OCI-LY7 (cell line): ENCODE measurements at places on chromosomes 3 and 15.
A peak's percentile ranks its signal among the peaks of the same experiment; 100 is the strongest.

GRCh38 chr15:39698444-39699390, 83.9 kb downstream of the FSIP1 start:
- DNase-seq = no peak

GRCh38 chr15:83559310-83559966, 94.5 kb upstream of the ADAMTSL3 start:
- peak; percentile 58 for DNase-seq

DNA sequence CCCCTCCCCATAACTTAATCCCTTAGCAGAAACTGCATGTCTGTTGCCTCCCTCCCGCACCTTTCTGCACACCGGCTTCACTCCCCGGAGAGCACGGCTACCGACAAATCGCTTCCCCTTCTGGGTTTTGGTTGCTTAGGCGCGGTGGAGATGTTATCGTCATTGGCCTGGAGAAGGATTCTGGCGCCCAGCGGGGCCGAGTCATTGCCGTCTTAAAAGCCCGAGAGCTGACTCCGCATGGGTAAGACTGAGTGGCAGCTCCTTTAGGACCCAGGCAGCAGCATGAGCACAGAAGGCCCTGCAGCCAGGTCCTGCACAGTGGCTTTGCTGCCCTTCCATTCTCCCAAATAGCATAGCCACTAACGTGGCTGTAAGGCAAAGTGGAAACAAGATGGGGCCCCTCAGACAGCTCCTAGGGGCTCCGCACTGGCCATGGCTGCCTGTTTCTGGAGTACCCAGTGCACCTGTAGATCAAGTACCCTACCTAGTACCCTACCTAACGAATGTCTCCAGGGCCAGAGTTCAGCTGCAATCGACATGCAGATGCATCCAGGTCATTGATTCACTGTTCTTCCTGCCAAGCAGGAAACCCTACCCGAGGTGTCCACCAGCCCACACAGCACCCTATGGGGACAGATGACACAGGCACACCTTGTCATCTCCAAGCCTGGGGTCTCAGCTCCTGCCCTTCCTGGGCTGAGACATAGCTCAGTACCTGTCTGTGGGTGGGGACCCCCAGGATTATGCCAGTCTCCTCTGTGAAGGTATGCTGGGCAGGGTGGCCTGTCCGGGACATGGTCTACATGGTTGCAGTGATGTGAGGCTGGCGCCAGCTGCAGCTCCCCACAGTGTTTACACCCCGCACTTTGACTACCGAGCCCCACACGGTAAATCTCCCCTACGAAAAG, 147.6 kb downstream of the LRRK1 start:
- no peak for DNase-seq

DNA sequence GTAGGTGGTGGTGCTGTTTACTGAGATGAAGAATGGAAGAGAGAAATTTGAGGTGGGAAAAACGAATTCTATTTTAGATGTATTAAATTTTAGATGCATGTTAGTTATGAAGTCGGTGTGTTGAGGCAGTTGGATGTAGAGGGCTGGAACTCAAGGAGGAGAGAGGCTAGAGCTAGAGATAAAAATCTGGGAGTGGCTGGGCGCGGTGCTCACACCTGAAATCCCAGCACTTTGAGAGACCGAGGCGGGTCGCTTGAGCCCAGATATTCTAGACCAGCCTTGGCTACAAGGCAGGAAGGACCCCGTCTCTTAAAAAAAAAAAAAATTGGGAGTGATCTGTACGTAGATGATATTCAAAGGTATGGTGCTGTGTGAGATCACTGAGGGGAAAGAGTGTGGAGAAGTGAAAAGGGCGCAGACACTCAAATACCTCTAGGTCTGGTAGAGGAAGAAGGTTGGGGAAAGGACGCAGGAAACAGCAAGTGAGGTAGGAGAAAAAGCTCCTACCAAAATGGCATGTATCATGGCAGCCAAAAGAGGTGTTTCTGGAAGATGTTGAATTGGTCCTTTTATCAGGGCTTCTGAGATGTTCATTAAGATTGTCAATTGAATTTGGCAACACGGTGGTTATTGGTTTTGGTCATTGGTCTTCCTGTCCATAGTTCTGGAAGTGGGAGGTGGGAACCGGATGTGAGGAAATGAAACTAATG, 1.8 kb downstream of the YEATS2 start:
- DNase-seq = peak; percentile 42

- no peak for DNase-seq
These were observed 25.5 kb upstream of the HHATL start for GRCh38 chr3:42728056-42728455.

- no peak for DNase-seq
These were observed 78.9 kb downstream of the CDIN1 start for GRCh38 chr15:36658312-36658711.

GRCh38 chr3:12180218-12180617, 21.5 kb upstream of the TIMP4 start:
- DNase-seq = no peak

DNA sequence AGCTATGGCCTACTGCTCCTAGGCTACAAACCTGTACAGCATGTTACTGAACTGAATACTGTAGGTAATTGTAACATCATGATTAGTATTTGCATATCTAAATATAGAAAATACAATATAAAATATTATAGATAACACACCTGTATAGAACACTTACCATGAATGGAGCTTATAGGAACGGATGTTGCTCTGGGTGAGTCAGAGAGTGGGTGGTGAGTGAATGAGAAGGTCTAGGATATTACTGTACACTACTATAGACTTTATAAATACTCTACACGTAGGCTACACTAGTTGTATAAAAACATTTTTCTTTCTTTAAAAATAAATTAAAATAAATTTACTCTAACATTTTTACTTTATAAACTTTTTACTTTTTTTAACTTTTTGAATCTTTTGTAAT, 224.0 kb upstream of the CBLB start:
- DNase-seq = no peak

DNA sequence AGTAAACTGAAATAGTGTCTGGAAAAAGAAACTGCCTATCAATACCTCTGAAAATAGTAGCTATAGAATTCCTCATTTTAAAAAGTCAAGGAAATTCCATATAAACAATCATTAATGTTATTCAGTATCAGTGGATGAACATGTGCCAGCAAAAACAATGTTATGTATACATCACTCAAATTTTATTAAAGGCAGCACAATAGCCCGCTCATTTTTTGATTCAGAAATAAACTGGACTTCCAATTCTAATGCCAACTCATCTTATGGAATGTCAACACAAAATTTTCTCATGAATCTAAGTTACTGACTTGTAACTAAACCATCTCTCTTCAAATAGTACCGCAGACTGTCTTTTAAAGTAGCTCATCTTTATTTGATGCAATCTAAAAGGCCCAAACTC, 19.0 kb downstream of the THBS1 start:
- DNase-seq = no peak

- DNase-seq = no peak
These were observed 158.3 kb downstream of the PDCD6IP start for GRCh38 chr3:33956776-33957175.

DNA sequence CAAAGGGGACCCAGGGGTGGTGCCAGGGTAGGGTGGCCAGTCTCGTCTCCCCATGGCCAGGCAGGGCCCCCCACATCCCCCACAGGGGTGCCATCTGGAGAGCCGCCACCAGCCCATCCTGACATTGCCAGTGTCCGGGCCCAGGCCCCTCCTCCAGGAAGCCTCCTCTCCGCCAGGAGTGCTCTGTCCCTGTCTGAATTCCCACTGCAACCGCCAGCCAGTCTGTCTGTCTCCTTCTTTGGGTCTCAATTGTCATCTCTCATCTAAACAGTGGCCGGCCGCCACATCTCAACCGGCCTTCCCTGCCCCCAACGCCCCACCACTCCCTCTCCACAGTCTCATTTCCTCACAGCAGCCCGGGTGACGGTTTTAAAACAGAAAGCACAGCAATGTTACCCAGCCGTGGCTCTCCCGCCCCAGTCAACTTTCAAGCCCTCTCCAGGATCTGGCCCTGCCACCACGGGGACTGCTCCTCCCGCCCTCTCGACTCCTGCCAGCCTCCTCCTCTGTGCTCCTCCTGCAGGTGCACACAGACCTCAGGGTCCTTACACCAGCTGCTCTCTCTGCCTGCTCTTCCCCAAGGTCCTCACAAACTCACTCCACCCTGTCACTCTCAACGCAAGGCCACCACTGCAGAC, 57.0 kb downstream of the IQSEC1 start:
- peak; percentile 92 for DNase-seq

GRCh38 chr3:170865209-170866094, 4.5 kb downstream of the RPL22L1 start:
- DNase-seq = no peak

- no peak for DNase-seq
These were observed 4.5 kb downstream of the IL17RB start for GRCh38 chr3:53850895-53851294.

- DNase-seq = no peak
These were observed 2.6 kb upstream of the CDV3 start for GRCh38 chr3:133570937-133571320.

GRCh38 chr3:194395212-194395611, 3.9 kb downstream of the GP5 start:
- DNase-seq = no peak

DNA sequence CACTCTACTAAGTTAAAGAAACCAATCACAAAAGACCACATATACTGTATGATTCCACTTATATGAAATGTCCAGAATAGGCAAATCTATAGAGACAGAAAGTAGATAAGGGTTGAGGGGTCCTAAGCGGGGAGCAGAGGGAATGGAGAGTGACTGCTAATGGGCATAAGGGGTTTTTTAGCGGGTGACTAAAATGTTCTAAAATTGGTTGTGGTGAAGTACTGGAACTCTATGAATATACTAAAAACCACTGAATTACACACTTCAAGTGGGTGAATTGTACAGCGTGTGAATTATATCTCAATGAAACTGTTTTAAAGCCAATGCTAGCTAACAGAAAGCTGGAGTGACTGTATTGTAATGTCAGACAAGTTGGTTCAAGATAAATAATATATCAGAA, 33.3 kb downstream of the KPNA1 start:
- no peak for DNase-seq

GRCh38 chr3:94099311-94099710, 36.5 kb downstream of the NSUN3 start:
- DNase-seq = no peak

DNA sequence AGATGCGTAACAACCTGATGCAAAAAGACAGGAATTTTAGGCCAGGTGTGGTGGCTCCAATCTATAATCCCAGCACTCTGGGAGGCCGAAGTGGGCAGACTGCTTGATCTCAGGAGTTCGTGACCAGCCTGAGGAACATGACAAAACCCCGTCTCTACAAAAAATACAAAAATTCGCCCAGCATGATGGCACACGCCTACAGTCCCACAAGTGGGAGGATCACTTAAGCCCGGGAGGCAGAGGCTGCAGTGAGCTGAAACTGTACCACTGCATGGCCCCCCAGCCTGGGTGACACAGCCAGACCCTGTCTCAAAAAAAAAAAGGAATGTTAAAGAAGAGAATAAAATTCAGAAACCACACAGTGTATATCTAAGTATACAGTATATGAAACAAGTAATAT, 40.7 kb downstream of the PTPN9 start:
- no peak for DNase-seq

GRCh38 chr3:88219138-88219792, 69.5 kb downstream of the C3orf38 start:
- peak; percentile 81 for DNase-seq

GRCh38 chr3:189386739-189387138, 215.0 kb downstream of the TPRG1 start:
- no peak for DNase-seq

- DNase-seq = no peak
These were observed 81.7 kb upstream of the MYZAP start for GRCh38 chr15:57509965-57510364.

DNA sequence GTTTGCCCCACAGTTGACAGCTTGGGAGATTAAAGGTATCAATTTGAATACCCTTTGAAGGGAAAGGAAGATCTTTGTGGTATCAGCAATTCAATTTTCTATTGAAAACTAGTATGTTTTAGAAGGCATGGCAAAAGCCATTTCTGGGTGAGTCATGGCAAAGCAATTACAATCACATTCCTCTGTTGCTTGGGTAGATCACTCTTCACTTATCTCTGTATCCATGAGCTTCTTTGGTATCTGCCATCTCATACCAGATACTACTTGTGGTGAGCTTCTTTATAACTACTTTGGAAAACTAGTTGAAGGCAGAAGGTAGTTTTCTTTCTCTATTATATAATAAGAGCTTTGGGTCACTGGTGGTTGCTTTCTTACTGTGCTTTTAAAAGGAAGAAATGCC, 28.3 kb upstream of the LSAMP start:
- DNase-seq = no peak

GRCh38 chr15:68635141-68635540, 56.3 kb downstream of the CORO2B start:
- DNase-seq = peak; percentile 88

GRCh38 chr3:105323274-105323599, 43.5 kb upstream of the ALCAM start:
- DNase-seq = no peak

DNA sequence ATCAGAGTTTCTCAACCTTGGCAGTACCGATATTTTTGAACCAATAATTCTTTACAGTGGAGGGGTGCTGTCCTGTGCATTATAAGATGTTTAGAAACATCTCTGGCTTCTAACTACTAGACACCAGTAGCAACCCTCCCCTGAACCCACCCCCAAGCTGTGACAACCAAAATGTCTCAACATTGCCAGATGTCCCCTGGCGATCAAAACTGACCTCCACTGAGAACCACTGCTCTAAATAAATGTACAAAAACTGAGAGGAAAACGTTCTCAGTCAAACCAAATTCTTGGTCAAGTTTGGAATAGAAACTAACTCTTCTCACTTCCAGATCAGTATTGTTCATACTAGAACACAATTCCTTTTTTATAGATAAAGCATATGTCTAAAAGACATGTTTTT, 58.5 kb downstream of the GPR160 start:
- DNase-seq = no peak

GRCh38 chr3:15120986-15121385, 22.0 kb upstream of the RBSN start:
- DNase-seq = no peak

GRCh38 chr3:187041362-187042307, 97.7 kb downstream of the RPL39L start:
- peak; percentile 49 for DNase-seq

- DNase-seq = no peak
These were observed at the start of gene ALPK3 for GRCh38 chr15:84816694-84817465. Gene ALPK3, plus strand, starts transcription at chr15:84817356. Its CDS starts 97 bp downstream, at chr15:84817453.

DNA sequence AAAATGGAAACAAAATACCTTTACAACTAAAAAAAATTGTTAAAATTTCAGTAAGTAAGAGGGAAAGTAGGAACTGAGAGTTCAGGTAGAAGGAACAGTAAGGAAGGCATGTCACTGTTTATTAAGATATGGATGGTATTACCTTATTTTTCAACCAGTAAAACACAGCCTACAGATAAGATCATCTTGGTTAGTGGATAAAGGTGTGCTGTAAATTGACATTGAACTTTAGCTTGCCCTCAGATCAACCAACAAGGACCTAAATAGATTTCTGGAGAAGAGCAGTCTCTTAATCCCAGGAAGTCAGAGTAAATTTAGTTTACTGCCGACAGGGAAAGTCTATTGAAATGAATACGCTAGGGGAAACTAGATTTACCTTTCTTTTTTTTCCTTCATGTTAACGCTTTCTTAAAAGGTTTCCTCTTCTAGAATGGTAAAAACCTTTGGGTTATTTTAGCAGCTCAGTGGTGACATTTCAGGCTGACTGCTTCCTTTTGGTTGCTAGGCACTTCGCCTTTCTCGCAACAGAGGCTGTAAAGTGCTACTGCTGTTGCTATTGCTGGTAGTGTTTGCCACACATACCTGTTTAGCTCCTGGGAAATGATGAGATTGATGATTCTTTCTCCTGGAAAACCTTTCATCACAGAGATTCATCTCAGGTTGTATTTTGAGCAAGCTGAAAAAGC, 12.9 kb downstream of the DZIP3 start:
- DNase-seq = no peak
